ENCODE measurements at places on chromosomes 4 and X.

DNA sequence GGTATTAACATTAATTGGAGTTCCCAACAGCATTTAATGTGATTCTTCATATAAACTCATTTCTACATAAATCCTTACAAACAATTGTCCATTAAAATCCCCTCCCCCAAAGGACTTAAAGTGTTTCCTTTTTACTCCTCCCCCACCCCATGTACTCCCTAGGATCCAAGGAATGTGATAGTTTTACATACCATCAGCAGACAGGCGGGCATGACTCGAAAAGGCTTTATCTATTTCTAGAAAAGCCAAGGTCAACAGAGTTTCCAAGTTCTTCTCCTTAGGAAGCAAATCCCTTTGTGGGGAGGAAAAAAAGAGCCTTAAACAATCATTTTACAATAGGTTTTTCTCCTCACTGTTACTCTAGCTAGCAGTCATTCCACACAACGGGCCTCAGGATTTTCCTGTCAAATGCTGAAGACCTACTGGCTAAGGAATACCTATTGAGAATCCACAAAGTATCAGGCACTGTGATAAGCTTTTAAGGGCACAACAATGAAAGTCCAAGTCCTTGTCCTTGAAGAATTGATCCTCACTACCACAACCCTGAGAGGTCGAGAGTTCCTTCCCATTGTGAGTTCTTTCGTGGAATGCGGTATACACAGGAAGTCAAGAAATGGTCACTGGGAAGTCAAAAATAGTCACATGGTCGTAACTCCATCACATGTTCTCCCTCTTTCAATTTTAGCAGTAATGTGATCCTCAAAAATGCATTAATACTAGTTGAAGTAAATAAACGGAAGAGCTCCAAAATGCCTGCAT is 7.2 kb downstream of the PPM1K start:
- DNase-seq: no peak

DNA sequence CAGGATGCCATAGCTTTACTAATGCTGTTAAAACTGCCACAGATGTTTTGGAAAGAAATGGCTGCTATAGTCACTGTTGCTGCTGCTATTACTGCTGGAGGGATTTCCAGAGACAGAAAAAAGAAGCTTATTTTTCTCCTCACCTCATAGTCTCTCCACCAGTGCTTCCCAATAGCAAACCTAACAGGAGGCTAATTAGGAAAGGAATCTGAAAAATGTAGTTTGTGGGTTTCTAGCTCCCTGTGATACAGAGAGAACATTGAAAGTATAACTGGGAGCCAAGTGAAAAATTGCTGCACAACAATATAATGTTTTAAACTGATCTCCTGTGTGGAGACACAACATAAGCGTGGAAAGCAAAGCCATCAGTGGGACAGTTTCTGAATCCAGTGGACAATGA is 8.6 kb upstream of the TSPAN7 start:
- DNase-seq: no peak

- DNase-seq: no peak
Measured at GRCh38 chr4:20496068-20496467, 204.2 kb upstream of the PACRGL start.

- no peak for DNase-seq
Measured at GRCh38 chr4:19735012-19735411, 516.7 kb upstream of the SLIT2 start.

- DNase-seq: no peak
Measured at GRCh38 chr4:169727616-169728015, 30.1 kb downstream of the HPF1 start.

DNA sequence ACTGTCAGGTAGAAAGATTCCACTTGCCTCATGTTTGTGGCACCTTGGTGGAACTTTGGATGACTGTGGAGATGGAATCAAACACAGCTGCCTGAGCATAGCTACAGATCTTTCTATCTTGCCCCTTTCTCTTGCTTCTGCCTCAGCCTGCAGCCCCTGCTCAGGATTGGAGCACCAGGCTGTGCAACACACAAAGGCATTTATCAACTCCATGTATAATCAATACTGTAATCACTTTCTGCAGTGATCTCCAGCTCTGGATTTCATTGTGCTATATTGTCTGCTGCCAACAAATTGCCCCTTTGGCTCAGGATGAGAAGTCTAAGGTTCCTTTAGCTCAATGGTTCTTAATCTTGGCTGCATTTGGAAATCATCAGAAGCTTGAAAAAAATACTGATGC is 86.3 kb upstream of the PRPS1 start:
- DNase-seq: no peak

- peak; percentile 50 for DNase-seq
Measured at GRCh38 chrX:68433155-68433980, at the start of gene OPHN1. OPHN1 (minus strand) TSS chrX:68433495; CDS start chrX:68433020, 475 bp downstream.

- no peak for DNase-seq
Measured at GRCh38 chr4:17557880-17558279, 19.1 kb upstream of the LAP3 start.

DNA sequence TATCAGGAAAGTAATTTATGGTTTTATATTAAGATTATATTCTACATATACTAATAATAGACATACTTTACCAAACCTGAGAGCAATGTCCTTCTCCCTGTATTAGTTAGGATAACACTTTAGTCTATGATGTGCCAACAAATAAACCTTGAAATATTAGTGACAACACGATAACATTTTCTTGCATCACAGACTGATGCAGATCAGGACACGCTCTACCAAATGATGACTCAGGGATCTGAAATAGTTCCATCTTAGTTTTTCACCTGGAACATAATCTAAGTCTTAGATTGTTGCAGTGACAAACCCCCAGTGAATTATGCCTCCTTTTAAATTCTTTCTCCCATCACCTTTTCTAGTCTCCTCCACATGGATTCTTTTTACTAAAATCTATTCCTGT is 214.2 kb downstream of the CLCN4 start:
- DNase-seq: no peak

DNA sequence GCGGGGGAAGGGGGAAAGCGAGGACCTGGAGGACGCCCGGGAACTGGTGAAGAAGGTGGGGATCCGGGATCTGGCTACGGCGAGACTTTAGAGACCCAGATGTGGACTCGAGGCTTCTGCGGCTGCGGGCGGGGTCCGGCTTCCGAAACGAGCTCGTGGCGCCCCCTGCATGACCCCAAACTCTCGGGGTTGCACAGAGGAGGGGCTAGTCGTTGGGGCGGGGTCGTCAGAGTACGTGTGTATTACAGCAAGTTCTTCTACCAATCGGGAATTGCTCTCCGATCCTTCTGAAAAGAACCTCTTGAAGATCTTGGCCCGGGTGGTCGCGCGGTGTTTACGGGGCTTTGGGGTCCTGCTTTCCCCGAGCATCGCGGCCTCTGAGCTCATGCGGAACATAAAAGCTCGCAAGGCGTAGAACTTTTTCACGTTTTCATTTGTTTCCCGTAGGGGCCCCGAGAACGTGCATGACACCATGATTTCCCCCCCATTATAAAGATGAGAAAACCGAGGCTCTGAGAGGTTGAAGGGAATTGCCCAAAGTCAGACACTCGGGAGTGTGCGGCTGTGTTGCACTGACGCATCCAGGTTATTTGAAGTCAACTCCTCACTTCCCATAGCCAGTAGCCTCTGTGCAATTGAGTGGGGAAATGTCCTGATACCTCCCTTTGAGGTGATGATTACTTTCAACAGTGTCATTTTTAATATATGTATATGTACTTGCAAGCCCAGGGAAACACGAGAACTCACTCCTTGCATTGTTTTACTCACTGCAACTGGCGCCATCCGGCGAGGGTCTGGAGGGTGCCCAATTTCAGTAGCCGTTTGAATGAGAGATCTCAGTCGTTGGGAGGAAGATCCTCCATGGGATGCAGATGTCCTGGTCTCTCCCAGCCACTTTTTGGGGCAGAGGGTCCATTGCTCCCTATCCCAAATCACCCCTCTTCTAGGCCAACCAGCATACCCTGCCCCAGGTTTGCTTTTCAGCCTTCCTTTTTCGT is at the start of gene BEND4:
Gene BEND4, minus strand, starts transcription at position 149 of the 998 bp plus-strand sequence. CDS start 512 bp downstream, outside the sequence.
- DNase-seq: peak; percentile 78

DNA sequence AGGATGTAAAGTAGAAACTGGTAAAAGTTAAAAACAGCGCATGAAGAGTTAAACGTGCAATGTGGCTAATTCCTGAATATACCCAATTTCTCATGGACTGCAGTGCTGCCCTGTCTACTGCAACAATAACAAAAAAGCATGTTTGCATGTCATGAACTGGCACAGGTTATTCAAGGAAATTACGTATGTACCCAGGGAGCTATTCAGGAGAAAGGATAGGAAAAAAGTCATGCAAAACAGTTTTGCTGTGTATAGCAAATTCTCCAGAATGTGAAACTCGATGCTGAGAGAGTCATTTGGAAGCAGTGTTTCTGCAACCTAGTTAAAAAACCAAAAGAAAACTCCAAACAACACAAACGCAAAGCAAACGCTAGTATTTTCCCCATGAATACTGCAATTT is 381.5 kb upstream of the PRKX start:
- DNase-seq: no peak

DNA sequence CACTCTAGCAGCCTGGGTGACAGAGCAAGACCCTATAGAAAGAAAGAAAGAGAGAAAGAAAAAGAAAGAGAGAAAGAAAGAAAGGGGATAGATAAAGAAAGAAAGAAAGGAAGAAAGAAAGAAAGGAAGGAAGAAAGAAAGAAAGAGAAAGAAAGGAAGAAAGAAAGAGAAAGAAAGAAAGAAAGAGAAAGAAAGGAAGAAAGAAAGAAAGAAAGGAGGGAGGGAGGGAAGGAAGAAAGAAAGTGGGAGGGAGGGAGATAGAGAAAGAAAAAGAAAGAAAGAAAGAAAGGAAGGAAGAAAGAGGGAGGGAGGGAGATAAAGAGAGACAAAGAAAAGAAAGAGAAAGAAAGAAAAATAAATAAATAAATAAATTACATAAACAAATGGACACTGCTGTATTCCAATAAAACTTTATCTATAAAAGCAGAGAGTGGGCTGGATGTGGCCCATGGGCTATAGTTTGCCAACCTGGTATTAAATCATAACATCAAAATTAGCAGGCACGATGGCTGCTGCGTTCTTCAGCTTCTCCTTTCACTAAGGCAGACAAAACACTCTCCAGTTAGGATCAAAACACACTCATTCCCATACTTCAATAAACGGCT is 165.0 kb downstream of the ZNF674 start:
- no peak for DNase-seq

DNA sequence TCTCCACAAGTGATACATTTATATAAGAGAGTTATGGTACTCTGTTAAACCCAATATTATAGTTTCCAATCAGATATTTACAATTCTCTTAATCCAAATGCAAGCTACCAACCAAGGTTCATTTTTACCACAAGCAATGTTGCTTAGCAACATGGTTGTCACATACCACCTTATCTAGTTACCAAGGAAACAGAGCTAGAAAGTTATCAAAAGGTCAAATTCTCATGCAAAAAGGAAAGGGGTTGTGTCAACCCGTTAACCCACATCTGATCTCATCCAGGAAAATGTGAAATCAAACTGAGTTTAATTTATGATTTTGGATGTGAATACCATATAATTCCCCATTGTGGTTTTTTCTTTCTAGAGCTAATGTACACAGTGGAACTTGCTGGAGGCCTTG is 274.1 kb upstream of the MAGEB2 start:
- no peak for DNase-seq

DNA sequence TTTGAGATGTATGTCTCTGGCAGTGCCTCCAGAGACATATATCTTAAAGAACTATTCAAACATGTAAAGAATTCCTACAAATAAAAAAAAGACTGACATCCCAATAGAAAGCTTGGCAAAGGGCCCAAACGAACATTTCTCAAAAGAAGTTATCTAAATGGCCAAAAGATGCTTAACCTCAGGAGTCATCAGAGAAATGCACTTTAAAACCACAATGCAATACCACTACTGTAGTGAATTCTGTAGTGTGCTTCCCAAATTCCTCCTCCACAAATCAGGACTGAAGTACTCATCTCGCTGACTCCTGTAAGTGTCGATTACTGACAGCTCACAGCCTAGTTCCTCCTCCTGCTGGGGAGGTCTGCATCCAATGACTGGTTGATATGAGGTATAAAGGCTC is 129.0 kb upstream of the MAMLD1 start:
- no peak for DNase-seq

DNA sequence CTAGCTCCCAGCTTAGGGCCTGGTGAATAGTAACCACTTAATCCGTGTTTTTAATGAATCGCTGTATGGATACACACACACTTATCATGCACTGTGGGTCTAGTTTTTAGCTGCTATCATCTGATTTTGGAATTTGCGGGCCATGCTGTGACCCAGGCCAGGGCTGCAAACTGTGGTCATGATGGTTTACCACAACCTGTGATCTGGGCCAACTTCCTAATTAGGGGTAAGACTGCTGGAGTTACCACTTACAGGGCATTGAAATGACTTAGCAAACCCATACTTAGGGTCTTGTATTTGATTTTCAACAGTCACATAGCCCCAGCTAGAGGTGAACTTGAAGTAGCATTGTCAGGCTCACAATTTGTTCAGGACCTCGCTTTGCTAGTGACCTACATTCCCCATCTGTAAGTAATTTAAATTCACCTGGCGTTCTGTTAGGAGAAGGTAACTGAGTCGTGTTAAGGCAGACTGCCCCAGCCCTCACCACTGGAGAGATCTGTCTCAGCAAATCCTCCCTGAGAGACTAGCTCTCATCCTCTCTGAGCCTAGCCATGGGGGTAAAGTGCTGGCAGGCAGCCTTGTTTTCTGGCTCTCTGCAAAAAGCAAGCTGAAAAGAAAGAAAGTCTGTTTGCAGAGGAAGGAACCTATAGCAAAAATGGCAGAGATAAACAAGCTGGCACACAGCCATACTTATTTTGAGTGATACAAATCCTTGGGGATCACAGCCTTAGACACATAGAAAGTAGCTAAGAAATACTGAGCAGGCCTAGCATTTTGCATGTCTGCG is 33.8 kb upstream of the EGFL6 start:
- no peak for DNase-seq

DNA sequence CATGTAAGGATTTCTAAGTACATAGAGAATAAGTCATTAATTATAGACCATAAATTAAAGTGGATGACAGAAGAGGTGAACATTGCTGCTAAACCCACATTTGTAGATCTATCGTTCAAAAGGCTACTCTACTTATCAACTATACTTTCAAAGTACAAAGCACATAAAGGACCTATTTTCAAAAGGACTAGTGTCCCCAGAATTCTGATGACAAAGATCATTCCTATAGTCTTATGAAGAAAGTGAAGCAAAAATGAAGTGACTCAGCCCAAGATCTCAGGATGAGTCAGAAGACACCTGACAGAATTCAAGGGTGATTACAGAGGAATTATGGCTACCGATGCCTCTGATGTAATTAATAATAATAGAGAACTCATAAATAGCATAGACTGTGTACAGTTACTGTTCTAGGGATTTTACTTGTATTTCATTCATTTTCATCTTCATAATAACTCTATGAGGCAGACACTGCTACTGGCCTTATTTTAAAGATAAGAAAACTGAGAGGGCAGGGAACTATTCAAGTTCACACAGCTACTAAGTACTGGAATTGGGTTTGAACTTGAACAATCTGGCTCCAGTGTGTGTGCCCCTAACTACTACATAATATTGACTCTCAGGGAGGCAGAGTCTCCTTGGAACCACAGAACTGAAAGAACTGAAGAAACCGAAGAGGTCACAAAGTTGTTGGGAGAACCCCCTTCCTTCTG is 17.1 kb downstream of the USP46 start:
- no peak for DNase-seq

All from SK-N-DZ (cell line).